Vagina (tissue), 2 donors: ENCODE measurements at places on chromosomes 4 and X.

- H3K27me3 ChIP-seq: no peaks in the 10 kb centered on the region
- no peak overlapping the region for H3K4me3 ChIP-seq
- no peak for DNase-seq
- no peaks in the 10 kb centered on the region for H3K36me3 ChIP-seq
- no peaks in the 10 kb centered on the region for H3K4me1 ChIP-seq
Measured at GRCh38 chr4:112736718-112737135, 99.8 kb downstream of the LARP7 start.

- no peaks in the 10 kb centered on the region for H3K27me3 ChIP-seq
- no peak overlapping the region for H3K27ac ChIP-seq
- no peak overlapping the region for H3K4me3 ChIP-seq
- no peaks in the 10 kb centered on the region for H3K36me3 ChIP-seq
Measured at GRCh38 chrX:119667111-119667878, 25.7 kb downstream of the SEPTIN6 start.

DNA sequence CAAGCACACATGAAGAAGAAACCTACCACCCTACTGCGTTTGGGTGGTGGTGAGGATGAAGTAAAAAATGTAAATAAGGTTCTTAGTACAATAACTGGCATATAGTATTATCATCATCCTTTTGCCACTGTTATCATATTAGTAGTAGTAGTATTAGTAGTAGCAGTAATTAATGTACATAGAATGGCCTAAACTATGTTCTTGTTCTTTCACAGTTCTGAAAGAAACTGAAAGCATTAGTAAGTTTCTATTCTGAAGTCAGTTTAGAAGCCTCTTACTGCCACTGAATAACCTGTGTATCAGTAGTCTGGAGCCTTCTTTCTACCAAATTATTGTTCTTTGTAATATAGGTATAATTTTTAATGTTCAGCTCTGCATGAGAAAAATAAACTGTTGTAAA, 21.0 kb downstream of the COL4A6 start:
- no peak overlapping the region for H3K4me3 ChIP-seq
- DNase-seq: no peak
- no peak overlapping the region for H3K27ac ChIP-seq
- no peaks in the 10 kb centered on the region for H3K4me1 ChIP-seq
- H3K27me3 ChIP-seq: no peaks in the 10 kb centered on the region

GRCh38 chr4:53755656-53756055, 164.4 kb upstream of the LNX1 start:
- H3K36me3 ChIP-seq: no peaks in the 10 kb centered on the region
- no peak overlapping the region for H3K27ac ChIP-seq
- no peaks in the 10 kb centered on the region for H3K4me1 ChIP-seq
- H3K4me3 ChIP-seq: no peak overlapping the region

GRCh38 chrX:50204364-50204899, at the start of gene CCNB3:
TSS of gene CCNB3 (plus strand) at chrX:50204765. CDS start at chrX:50285164, 80,399 bp downstream.
- peak within 1 kb of the TSS; percentile 15 for H3K27ac ChIP-seq
- no peaks in the 10 kb centered on the region for H3K27me3 ChIP-seq
- H3K36me3 ChIP-seq: no peaks in the 10 kb centered on the region
- no peaks in the 10 kb centered on the region for H3K4me1 ChIP-seq

- H3K36me3 ChIP-seq: no peaks in the 10 kb centered on the region
- H3K4me3 ChIP-seq: no peak overlapping the region
- H3K27me3 ChIP-seq: no peaks in the 10 kb centered on the region
- DNase-seq: no peak
- no peak overlapping the region for H3K27ac ChIP-seq
Measured at GRCh38 chr4:129246910-129247461, 151.0 kb downstream of the C4orf33 start.

DNA sequence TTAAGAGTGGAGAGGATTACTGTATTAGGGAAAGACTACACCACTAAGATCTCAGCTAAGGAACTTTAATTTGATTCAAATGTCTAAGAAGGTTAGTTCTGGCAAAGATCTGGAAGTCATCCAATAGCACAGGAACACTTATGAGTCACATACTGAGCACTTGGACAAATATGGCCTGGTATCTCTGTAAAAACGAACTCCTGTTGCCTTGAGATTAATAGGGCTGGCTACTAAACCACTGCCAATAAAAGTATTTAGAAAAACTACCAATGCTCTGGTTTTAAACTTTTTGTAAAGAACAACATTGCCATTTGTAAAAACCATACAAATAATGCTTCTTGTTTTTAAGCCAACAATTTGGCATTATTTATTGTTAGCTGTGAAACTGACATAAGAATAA, 70.5 kb downstream of the SEC24D start:
- DNase-seq: no peak
- no peaks in the 10 kb centered on the region for H3K27me3 ChIP-seq
- no peak overlapping the region for H3K4me3 ChIP-seq
- H3K27ac ChIP-seq: peak overlapping the region; percentile 89

- H3K4me3 ChIP-seq: no peak overlapping the region
- no peaks in the 10 kb centered on the region for H3K27me3 ChIP-seq
- DNase-seq: no peak
- no peak overlapping the region for H3K27ac ChIP-seq
- H3K36me3 ChIP-seq: no peaks in the 10 kb centered on the region
Measured at GRCh38 chrX:148498067-148498466, 2.4 kb upstream of the AFF2 start.

- no peaks in the 10 kb centered on the region for H3K36me3 ChIP-seq
- no peak overlapping the region for H3K27ac ChIP-seq
- no peaks in the 10 kb centered on the region for H3K27me3 ChIP-seq
- no peaks in the 10 kb centered on the region for H3K4me1 ChIP-seq
- no peak for DNase-seq
Measured at GRCh38 chr4:161376275-161376674, 787.5 kb downstream of the FSTL5 start.
